ENCODE measurements at places on chromosomes 2 and 18.

- DNase-seq = no peak
Observed at GRCh38 chr2:202950592-202950991, 38.5 kb downstream of the CARF start.

DNA sequence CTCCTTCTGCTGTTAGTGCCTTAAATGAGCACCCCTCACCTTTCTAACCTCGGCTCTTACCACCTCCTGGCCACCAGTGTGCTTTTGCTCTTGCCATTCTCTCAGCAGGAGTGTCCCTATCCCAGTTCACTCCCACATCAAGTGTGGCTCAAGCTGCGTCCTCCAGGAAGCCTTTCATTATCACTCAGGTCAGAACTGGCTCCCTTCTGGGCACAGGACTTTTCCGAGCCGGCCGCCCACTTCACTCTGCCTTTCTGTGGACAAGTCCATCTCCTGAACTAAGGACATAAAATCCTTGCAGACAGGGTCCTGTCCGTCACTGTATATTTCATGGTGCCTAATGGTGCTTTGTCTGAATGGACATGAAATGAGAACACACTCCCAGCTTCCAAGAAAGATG lies 15.6 kb downstream of the TMEM127 start:
- DNase-seq = no peak

DNA sequence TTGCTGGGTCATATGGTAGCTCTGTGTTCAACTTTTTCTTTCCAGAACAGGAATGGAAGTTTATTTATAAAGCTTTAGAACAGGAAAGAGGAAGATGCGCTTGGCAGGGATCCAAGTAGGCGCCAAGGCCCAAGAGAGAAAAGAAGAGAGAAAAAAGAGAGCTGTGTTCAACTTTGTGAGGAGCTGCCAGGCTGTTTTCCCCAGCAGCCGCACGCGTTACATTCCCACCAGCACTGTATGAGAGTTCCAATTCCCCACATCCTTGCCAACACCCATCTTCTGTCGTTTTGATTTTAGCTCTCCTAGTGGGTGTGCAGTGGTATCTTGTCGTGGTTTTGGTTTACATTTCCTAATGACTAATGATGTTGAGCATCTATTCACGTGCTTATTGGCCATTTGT lies 51.4 kb downstream of the KCNF1 start:
- DNase-seq = no peak

DNA sequence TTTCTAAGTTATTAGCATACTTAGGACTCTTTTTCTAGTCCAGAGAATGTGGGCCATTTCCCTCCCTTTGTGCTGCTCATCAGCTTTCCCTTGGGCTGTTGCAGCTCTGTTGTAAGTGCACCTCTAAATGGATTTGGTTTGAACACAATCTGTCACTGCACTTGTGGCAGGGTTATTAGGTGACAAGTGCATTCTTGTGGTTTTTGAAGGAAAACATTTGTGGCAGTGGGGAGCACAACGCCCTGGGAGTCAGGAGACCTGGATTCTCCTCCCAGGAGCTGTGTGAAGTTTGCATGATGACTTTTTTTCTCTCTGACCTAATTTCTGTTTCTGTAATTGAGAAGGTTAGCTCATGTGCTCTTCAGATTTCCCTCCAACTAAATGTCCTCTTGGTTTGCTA lies 630.9 kb upstream of the FAM98A start:
- no peak for DNase-seq

- DNase-seq = no peak
Observed at GRCh38 chr2:240949791-240950705, 43.9 kb downstream of the CROCC2 start.

- peak; percentile 76 for DNase-seq
Observed at GRCh38 chr2:240557808-240558207, at the start of gene ANKMY1. Gene ANKMY1, minus strand, starts transcription at chr2:240557988. Its CDS starts 653 bp downstream, at chr2:240557335.

GRCh38 chr2:217387776-217388387 lies 528.0 kb upstream of the TNP1 start:
- DNase-seq = peak; percentile 48

DNA sequence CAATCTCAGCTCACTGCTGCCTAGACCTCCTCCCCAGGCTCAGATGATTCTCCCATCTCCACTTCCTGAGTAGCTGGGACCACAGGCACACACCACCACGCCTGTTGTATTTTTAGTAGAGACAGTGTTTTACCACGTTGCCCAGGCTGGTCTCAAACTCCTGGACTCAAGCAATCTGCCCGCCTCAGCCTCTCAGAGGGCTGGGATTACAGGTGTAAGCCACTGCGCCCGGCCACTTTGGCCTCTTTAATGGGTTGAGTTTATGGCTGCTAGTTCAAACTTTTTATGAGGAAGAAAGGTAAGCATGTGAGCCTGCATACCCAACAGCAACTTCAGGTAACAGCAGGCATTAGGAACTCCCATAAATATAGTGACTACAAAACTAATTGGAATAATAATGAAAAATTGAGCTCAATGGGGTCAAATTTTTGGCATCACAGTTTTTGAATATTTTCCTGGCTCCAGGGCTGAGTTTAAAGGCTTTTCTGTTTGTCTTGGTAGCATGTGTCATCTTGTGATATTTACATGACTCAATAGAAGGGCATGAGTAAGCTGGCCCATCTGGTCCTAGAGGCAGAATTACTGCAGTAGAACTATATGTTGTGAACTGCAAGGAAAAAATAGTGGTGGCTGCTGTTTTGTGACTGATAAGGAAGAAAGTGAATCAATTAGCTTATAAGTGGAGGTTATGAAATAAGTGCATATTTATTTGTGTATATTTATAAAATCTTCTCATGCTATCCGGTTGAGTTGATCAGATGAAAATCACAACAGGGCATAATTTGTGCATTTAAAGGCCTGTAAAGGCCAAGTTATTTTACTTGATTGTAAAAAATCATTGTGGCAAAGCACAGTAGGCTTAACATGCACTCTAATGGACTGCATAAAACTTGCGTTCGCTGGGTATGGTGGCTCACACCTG lies 24.8 kb downstream of the GALM start:
- DNase-seq = no peak
